Stomach (tissue), 19 donors: ENCODE measurements at places on chromosomes 4 and X.

DNA sequence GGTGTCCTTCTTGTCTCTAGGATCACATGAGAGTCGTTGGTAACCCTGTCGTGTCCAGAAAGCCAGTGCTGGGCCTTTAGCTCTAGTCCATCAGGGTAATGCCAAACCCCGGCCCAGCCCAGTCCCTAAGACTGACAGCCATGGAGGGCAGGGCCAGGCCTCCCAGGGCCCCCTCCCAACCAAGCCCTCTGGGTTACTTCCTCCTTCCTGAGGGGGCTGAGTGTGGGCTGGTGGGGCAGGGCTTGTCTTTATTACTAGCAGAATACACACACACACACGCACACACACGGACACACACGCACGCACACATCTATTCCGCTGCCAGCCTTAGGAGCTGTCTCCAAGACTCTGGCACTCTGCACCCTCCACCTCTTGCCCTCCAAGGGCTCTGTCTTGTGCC is 35.6 kb upstream of the CDKN2AIP start:
- peak; percentile 89 for DNase-seq

GRCh38 chrX:119647552-119648420 is 41.6 kb upstream of the NKRF start:
- no peak for DNase-seq

DNA sequence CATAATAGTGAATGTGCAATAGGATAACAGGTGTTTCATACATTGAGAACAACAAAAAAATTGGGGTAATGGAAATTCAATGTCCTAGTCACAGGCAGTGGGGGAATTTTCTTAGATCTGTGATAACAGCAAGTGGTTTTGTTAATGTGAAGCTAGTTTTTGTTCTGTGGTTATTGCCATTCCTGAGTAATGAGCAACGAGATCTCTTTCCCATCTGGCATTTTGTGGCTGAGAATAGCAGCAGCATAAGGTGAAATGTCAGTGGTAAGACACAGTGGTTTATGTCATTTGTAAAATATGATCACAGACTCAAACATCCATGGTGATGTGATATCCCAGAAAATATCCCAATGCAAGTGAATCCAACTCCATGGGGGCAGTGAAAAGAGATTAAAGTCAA is 497.5 kb downstream of the KCNIP4 start:
- no peak for DNase-seq

- no peak for DNase-seq
Observed at GRCh38 chr4:55444827-55445226, 49.1 kb downstream of the TMEM165 start.

GRCh38 chrX:119501511-119502148 is 33.4 kb downstream of the SLC25A5 start:
- no peak for DNase-seq

- DNase-seq, result no peak
Observed at GRCh38 chrX:120485315-120485637, 16.2 kb upstream of the LAMP2 start.

DNA sequence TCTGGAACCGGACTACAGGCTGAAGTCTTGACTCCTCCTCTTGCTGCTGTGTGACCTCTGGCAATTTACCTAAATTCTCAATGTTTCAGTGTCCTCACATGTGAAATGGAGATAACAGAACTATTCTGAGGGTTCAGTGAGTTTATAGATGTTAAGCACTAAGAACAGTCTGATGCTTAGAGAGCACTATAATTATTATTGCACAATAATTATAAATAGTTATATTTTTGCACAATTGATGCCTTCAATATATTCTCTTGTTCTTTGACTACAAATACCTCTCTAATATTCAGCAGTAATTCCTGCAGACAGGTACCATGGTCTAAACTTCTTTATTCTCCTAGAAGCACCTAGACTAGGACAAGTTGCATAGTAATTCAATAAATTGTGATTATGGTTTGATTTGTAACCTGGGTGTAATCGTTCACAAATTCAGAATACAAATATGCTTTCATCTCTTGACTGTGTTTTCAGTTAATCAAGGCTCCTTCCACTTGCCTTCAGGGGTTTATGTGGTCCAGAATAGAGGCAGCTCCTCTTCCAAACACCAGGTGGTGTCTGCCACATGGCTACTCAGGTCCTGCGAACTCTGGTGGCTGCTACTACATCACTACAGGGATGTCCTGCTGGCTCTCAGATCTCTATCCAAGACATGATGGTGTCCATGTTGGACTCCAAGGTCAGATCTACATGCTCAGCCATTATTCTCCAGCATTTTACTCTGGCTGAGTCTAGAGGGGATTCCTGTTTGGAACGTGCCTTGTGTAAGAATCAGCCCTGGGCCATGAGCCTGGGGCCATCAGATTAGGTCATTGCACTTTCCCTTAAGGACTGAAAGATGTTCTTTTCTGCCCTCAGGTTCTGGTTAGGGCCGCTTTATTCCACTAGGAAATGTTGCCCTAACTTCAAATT is 103.4 kb downstream of the QRFPR start:
- peak; percentile 8 for DNase-seq

DNA sequence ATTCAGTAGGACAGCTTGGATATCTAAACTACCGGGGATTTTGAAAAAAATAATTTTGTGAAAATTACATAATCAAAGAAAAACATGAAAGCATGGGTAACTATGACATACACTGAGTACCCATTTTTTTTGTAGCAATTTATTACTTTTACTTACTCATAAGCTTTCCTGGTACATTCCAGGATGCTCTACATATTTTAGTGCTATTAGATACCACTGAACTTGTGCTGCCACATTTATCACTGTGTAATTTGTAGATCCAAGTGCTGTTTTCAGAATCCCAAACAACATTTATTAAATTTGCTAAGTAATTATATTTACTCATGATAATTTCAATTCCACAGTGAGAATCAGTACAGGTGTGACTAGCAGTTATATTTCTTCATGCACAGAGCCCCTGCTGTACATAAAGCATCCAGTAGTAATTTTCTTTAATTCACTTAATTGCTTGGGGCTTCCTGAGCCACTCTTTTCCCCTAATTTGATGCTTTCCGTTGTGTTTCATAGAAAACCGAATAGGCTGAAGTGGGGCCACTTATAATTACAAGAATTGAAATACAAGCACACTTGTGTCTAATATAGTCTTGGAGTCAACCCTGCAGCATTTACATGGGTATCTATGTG is 2254.4 kb downstream of the ARAP2 start:
- DNase-seq, result no peak

- no peak for DNase-seq
Observed at GRCh38 chrX:109863811-109864210, 130.8 kb upstream of the ACSL4 start.

DNA sequence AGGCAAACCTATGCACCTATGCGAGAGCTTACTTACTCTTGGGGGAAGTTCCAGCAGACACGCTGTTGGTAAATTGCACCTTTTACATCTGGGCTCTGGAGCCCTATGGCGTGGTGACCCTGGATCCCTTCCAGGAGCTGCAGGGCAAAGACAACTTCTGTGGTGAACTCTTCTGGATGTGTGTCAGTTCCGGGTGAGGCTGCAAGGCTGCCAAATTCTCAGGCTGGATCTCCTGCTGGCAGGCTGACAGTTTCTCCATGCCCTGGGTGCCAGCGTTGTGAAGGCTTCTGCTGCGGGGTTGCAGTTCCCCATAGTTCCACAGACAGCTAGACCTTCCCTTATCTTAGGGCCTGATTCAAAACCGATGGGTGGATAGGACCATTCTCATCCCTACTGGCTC is 37.9 kb downstream of the RAP2C start:
- peak; percentile 26 for DNase-seq

GRCh38 chrX:65925592-65925991 is 114.3 kb downstream of the VSIG4 start:
- DNase-seq, result no peak

DNA sequence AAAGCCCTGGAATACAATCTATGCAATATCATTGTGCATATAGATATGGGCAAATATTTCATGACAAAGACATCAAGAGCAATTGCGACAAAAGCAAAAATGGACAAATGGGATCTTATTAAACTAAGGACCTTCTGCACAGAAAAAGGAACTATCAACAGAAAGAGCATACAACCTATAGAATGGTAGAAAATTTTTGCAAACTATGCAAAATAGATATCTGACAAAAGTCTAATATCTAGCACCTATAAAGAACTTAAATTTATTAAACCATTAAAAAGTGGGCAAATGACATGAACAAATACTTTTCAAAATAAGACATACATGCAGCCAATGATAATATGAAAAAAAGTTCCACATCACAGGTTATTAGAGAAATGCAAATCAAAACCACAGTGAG is 312.9 kb downstream of the GLUD2 start:
- DNase-seq, result no peak

DNA sequence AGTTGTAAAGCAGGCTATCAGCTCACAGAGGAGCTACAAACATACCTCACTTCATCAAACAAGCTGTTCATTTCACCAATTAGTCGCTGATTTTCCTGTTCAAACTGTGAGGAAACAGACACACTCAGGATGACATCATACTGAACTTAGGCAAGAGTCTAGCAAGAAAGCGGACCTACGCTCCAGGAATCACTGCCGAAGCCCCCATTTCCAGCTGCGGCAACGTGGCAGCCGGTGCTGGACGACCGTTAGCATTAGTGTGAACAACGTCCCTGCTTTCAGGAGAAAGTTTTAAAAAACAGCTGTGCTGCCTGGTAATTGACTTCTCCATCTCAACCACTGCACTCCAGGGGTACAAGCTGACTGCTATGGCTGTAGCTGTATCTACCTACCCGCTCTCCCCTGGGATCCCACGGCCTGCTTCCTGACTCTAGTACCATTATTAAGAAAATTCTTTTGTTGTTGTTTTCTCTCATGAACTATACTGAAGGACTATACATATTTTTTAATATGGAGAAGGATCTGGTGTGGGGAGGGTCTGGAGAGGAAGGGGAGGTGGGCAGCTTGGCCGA is 38.3 kb downstream of the NSG1 start:
- DNase-seq, result no peak

GRCh38 chrX:997631-998137 is 214.8 kb downstream of the CRLF2 start:
- no peak for DNase-seq

DNA sequence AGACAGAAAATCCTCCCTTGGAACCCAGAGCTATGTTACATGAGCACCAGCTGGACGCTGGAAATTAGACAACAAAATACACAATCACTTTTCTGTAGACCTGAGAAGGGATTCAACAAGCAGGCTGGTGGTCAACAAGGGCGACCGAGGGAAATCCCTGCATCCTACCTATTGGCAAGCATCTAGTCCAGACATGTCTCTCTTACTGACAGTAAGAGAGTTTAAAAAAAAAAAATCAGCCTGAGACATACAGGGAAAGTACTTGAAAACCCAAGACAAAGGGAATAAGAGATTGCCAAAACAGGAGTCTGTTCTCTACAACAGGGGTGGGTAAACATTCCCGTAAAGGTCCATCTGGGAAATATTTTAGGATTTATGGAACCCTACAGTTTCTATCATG is 108.0 kb downstream of the KDR start:
- no peak for DNase-seq

DNA sequence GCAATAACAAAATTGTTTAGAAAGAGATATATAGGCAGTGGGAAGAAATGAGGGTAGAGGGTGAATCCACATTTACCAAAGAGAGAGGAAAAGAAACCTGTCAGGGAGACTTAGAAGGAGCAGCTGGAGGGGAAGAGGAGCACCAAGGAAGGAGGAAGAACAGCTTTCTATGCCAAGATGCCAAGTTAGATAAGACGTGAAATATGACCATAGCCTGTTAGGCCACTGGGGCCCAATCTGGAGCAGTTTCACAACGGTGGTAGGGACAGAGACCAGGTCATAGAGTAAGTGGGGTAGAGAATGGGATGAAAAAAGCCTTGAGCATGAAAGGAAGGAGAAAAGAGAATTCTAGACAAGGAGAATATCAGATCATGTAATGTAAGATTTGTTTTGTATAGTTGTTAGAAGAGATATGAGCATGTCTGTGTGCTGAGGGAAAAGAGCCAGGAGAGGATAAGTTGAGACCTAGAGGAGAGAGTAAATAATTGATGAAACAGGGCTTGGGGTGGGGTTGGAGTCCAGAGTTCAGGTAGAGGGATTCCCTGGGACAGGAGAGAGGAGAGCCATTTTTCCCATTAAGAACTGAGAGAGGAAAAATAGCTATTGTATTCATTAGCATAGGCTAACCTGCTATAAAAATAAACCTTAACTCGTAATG is 4.4 kb upstream of the SOWAHB start:
- no peak for DNase-seq
